ENCODE measurements at places on chromosomes 1 and 21.

DNA sequence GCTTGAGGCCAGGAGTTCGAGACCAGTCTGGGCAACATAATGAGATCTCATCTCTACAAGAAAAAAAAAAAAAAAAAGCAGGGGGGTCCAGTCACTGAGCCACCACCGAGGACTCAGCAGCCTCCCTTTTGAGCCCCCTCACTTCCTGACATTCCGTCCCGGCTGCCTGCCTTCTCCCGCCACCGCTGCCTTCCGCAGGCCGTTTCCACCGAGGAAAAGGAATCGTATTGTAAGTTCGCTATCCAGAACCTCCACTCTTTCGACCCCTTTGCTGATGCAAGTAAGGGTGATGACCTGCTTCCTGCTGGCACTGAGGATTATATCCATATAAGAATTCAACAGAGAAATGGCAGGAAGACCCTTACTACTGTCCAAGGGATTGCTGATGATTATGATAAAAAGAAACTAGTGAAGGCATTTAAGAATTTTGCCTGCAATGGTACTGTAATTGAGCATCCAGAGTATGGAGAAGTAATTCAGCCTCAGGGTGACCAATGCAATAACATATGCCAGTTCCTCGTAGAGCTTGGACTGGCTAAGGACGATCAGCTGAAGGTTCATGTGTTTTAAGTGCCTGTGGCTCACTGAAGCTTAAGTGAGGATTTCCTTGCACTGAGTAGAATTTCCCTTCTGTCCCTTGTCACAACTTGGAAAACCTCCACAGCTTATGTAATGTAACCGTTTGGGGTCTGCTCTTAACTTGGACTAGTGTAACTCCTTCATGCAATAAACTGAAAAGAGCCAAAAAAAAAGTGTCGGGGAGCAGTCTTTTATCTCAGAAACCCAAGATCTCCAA lies 55.6 kb downstream of the GLUL start:
- no peak for DNase-seq

DNA sequence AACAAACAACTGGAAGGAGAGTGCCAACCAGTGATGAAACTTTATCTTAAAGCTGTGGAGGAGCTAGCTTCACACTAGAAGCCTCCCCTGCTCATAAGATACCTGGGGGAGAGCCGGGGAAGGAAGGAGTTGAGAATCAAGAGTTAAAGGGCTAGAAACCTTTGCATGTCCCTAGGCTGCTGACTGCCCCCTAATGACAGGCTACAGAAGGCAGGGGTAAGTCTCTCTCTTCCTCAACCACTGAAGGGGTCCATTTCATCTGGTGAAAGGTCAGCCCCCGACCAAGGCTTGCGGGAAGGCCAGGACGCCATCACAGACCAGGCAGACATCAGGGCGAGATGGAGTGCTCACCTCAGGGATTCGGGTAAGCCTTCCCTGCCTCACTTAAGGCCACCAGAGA lies 65.6 kb upstream of the GRHL3 start:
- DNase-seq, result no peak

DNA sequence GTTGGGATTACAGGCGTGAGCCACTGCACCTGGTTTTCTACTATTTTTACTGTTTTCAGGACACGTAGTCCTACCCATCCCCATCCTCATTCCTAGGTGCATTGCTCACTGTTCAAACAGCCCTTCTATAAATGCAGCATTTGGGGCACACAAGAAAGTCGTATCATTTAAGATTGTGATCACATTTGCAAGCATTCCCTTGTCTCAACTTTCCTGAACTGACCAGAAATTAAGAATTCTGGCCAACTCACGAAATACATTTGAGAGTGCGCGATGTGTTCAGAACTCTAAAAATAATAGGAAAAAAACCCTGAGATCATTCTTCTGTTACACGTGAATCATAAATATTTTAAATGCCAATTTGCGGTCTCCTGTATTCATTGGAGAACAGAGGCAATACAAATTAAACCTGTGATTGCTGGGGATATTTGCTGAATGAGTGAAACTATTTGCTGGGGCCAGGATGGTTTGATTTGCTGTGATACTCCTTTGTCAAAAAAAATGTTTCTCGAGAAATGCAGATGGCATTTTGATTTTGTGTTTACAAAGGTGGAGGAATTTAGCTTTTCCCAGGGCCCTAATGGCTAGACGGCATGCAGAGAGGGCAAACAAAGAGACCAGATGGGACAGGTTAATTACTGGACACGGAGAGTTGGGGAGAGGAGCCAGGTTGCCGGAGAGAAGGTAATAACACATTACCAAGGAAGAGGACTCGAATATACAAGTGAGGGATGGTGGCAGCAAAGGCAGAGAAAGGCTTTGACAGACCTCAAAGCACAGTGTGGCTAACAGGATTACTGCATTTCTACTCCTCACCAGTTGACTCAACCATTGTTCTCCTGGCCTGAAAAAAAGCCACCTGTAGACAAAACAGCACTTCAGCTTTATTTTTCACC lies 38.4 kb downstream of the STPG1 start:
- DNase-seq, result no peak

- DNase-seq, result no peak
Observed at GRCh38 chr1:215287362-215287761, 204.8 kb downstream of the KCNK2 start.

- DNase-seq, result no peak
Observed at GRCh38 chr1:76284842-76285241, 210.3 kb downstream of the ST6GALNAC3 start.

- DNase-seq, result no peak
Observed at GRCh38 chr1:70672442-70672888, 261.4 kb downstream of the CTH start.

GRCh38 chr1:23743287-23744152 lies at the start of gene ELOA:
Gene ELOA, plus strand, starts transcription at chr1:23743471. Its CDS starts 33 bp downstream, at chr1:23743504.
- DNase-seq, result peak; percentile 76

DNA sequence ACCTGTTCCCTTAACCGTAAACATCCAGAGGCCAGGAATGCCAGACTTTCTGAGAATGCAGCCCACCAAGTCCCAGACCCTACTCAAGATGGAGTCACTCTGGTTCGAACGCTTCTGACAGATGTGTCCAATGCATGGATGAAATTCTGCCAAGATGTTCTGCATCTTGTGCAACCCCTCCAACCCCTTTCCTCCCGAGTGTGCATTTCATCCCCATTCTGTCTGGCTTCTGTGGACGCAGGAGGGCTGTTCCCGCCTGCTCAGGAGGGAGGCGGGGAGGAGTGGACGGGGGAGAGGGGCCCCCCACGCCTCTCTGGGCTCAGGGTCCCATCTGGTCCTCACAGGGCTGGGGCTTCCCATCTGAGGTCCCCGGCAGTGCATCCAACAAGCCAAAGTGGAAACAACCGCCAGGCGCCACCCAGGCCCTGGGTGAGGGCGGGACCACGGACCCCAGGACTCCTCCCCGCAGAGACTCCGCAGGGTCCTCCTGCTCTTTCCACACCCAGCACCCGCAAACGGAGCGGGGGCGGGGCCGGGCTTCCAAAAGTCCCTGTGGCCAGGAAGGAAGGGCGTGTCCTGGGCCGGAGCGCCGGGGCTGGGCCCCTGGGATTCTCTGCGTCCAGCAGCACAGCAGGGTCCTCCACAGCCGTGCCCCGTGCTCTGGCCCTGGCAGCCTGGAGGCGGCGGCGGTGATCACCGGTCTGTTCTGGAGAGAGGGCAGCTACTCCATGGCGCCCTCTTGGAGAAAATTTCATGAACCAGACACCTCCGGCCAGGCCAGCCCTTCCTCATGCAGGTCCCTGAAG lies 27.8 kb upstream of the SUMO3 start:
- DNase-seq, result peak; percentile 46

- no peak for DNase-seq
Observed at GRCh38 chr1:67459068-67459467, 28.9 kb upstream of the SERBP1 start.

DNA sequence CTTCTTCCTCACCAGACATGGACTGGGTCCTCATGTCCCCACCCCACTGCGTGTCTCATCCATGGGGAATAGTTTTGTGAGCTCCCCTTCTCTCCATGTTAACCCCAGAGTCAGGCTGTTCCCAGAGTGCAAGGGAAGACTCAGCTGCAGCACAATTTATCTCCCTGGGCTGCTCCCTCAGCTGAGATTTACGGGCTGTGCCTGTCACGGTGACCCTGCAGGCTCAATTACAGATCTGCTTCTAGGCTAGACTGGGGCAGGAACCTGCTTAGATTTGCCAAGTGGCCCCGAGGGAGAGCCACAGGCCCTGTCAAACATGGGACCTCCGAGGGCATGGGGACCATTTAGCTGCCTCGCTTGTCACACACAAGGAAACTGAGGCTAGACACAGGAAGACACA lies 37.8 kb downstream of the CDCP2 start:
- DNase-seq, result no peak

- DNase-seq, result peak; percentile 56
Observed at GRCh38 chr1:25619101-25619890, 2.7 kb downstream of the MAN1C1 start.

- DNase-seq, result peak; percentile 25
Observed at GRCh38 chr1:93692983-93693591, 11.4 kb upstream of the BCAR3 start.

DNA sequence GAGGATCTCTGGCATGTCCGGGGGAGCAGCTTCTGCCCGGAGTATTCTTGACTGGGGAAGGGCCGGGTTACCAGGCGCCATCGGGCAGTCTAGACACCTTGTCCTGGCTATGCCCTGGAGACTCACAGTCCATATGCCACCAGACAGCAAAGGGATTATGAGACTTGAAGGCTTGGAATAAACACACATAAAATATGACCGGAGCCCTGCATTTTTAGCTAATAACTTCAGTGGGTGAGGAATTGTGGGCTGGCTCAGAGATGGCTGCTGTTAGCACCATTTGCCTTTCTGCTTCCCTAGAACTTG lies 15.5 kb downstream of the NTPCR start:
- no peak for DNase-seq

DNA sequence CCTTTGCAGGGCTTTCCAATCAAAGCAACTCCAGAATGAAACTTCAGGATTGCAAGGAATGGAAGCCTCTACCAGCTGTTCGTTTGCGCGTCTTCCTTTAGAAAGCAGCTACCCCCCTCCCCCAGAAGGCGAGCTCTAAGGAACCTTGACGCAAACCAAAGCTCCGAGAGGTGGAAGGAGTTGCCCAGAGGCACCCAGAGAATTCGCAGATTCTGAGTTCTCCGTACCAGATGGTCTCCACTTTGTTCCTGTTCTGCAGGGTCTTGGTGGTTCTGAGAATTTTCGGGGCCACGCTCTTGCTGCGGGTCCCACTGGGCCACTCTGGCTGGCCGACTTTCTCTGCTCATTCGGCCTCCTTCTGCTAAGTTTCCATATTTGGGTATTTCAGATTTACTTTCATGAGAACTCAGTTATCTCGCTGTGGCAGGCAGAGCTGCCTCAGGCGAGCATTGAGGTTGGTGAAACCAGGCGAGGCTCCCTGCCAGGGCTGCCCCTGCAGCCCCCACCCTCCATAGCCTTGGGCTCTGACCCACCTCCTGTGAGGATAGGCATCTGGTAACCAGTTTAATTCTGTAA lies 801 bp downstream of the TRAF5 start:
- DNase-seq, result no peak

- DNase-seq, result no peak
Observed at GRCh38 chr1:229131243-229132105, 139.4 kb upstream of the RAB4A start.

GRCh38 chr1:41918450-41919043 lies at the start of gene HIVEP3:
Gene HIVEP3, minus strand, starts transcription at chr1:41918922.
- no peak for DNase-seq

DNA sequence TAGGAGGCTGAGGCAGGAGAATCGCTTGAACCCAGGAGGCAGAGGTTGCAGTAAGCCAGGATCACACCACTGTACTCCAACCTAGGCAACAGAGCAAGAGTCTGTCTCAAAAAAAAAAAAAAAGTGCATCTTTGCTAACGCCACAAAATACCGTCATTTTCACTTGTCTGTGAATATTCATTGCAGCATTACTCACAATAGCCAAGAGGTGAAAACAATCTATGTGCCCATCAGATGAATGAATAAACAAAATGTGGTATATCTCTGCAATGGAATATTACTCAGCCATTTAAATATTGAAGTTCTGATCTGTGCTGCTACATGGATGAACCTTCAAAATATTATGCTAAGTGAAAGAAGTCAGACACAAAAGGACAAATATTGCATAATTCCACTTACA lies 7.9 kb upstream of the TIAM1 start:
- no peak for DNase-seq

DNA sequence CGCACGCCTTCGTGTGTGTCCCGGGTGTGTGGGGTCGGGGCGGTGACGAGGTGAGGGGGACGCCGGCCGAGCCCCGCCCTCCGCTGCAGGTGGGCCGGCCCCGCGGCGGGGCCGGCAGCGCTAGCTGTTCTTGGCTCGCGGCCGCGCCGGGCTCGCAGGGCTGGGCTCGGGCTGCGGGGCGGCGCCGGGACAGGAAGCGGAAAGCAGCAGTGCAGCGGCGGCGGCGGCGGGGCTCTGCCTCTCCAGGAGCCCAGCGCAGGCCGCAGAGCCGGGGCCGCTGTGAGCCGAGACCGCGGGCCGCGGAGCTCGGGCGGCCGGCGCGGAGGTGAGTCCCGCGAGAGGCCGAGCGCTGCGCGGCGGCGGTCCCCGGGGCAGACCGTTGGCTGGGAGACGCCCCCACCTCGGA lies at the start of gene VANGL1:
VANGL1 (plus strand) TSS at position 209 of the 406 bp plus-strand sequence. CDS start 9,444 bp downstream, outside the sequence.
- DNase-seq, result peak; percentile 47

DNA sequence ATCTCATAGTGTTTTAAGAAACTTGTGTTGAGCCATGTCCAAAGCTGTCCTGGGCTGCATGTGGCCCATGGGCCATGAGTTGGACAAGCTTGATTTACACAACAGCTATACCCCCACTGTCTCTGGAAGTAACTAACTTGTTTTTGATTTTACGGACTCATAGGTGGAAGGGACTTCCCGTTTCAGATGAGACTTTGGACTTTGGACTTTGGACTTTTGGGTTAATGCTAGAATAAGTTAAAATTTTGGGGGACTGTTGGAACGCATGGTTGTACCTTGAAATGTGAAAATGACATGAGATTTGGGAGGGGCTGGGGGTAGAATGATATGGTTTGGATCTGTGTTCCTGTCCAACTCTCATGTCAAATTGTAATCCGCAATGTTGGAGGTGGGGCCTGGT lies 52.6 kb upstream of the ZSWIM5 start:
- DNase-seq, result no peak
